ENCODE measurements at places on chromosomes 7 and 10.

DNA sequence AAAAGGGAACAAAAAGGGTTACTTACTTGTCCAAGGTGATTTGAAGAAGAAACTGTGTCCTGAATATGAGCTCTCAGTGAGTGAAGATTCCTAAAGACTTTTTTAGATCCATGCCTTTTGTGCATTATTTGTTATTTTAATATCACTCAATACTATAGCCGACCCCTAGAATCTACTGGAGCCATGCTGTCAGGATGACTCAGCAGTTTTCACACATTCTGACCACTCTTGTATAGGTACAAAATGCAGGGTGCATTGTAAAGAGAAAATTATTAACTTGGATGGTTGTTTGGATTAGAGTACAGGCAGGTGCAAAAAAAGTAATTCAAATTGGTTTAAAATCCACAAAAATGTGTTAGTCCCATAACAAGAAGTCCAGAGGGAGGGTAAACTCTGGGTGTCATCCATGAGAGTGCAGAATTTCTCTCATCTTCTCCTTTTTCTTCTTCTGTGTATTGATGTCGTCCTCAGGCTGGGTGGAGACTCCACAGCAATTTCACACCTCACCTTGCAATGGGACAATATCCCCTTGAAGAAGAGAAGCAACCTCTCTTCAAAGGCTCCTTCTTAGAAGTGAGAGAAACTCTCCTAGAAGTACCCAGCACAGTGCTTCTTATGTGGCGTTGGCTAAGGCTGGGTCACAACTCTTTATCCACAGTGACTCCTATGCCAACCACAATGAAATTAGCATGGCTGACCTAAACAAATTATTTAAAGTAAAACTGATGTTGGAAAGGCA is 75.6 kb downstream of the AKR1C4 start:
- DNase-seq: no peak

GRCh38 chr7:122301858-122302760 is 2.4 kb downstream of the FEZF1 start:
- DNase-seq: no peak

GRCh38 chr7:134747326-134747725 is 32.1 kb upstream of the CALD1 start:
- no peak for DNase-seq

GRCh38 chr10:95414016-95414830 is 123.4 kb upstream of the PDLIM1 start:
- DNase-seq: no peak

DNA sequence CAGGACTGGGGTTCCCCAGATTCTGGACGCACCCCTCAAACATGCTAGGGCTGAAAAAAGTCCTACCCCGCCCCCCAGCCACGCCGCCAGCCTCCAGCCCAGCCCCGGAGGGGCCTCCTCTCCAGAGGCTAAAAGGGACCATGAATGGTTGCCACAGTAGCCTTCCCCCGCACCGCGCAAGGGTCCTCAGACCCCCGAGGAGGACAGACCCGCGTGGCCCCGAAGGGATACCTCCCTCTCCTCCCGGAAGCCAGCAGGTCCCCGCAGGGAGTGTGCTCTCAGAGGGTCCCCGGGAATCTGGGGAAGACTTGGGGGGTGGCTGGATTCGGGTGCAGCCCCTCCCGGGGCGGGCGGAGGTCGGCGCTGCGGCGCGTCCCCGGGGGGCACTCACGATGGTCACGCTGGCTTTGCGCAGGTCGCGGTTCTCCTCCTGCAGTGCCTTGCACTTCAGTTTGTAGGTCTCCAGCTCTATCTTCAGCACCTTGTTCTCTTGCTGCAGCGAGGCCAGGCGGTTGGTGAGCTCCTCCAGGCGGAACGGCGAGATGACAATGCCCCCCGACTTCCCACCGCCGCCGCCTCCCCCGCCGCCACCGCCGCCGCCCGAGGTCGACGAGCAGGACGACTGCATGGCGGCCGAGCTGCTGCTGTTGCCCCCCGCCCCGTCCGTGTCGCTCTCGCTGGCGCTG is 482 bp downstream of the CCDC6 start:
- DNase-seq: no peak

DNA sequence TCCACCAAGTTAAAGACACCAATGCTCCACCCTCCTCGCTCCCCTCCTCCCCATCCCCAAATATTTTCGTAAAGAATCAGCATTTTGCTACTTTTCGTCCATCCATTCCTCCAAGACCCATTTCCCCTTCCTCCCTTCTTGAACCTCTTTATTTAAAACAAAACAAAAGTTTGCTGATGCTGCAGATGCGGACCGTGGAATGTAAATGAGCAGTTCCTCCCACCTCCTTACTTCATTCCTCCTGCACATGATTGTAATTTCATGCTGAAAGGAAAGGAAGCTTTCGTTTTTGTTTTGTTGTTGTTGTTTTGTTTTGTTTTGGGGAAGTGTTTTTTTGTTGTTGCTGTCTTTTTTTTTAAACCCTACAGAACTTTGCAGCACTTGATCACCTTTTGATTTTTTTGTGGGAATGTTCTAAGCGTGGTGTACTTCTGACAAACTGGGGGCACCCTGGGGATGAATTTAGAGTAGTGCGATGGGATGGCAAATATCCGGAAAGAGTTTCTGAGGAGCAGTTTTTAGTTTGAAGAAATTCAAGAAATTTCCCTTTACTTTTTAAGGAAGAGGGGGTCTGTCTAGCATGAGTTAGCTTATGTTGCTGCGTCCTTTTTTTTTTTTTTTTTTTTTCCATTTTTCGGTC is 177.3 kb downstream of the TCF7L2 start:
- no peak for DNase-seq

DNA sequence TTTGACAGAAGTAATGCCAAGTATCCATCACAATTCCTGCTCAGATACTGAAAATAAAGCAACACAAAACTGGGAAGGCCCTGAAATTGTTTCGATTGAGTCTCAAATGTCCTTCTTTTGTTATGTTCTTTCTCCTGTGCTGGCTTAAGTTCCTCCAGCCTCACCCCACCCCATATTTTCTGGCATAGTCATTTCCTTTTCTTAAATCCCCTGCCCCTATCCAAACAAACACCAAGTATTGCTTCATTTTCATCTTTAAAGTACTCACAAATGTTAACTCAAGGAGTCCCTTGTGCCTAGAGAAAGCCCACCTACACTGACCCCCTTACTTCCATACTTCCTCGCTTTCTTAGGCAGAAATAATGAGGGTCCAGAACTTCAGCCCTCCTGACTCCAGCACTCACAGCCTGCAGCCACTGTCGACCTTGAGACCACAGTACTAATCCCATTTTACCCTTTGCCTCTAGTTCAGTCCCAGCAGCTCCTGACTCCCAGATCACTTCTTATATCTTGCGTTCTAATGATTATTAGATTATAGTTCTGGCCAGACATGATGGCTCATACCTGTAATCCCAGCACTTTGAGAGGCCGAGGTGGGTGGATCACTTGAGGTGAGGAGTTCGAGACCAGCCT is 73.2 kb upstream of the ST8SIA6 start:
- DNase-seq: no peak

GRCh38 chr7:45670227-45670626 is 96.1 kb downstream of the ADCY1 start:
- no peak for DNase-seq

GRCh38 chr7:12612622-12613021 is 42.1 kb downstream of the SCIN start:
- no peak for DNase-seq

DNA sequence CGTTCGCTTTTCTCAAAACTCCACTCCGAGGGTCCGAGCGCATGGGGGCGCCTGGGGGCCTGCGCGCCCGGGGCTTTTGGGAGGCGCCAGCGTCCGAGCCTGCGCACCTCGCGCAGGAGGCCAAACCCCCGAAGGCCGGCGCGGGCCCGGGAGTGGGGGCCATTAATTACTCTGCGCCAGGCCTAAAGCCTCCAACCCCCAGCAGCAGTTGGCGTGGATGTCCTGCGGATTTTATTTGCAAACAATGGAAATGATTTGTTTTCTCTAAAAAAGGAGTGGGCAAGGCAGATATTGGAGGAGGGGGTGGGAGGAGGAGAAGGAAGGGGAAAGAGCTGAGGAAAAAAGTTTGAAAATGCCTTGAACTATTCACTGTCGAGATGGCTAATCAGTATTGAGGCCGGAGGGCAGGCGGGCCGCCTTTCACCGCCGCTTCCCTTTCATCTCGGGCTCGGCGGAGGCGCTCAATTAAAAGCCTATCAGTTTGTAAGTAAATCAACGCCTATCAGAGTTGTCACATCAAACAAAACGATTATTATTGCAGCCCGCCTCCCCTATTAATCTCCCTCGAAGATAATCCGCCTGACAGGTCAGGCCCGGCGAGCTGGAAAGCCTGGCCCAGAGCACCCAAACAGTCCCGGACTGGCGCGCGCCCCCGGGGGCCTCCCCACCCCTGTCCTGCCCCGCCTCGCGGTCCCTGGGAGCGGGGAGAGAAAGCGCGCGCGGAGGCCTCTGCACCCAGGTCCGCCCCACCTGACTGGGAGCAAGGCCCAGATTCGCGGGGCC is 3.4 kb upstream of the ZNF503 start:
- peak; percentile 40 for DNase-seq

All from NCI-H524 (cell line).